ENCODE measurements at places on chromosomes 1 and 21.
A peak's percentile ranks its signal among the peaks of the same experiment; 100 is the strongest.

GRCh38 chr1:184820218-184820750 is 65.6 kb upstream of the EDEM3 start:
- DNase-seq: no peak

DNA sequence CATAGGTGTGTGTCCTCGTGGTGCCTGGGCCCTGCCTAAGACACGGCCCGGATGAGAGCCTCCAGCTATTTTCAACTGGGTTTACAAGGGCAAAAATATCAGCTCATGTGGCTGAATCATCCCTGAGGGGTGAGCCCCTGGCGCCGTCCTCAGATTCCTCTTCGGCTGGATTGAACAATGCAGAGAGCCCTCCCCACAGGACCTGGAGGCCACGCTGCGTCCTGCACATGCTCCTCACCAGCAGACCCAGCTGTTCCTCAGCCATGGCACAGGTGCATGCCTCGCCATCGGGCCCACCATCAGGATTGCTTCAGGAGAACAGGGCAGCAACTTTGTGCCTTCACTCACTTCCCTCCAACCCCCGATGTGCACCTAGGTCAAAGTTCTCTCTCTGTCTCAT is 35.3 kb downstream of the TFF3 start:
- no peak for DNase-seq

- no peak for DNase-seq
Observed at GRCh38 chr1:223620297-223620897, 45.1 kb downstream of the CAPN8 start.

DNA sequence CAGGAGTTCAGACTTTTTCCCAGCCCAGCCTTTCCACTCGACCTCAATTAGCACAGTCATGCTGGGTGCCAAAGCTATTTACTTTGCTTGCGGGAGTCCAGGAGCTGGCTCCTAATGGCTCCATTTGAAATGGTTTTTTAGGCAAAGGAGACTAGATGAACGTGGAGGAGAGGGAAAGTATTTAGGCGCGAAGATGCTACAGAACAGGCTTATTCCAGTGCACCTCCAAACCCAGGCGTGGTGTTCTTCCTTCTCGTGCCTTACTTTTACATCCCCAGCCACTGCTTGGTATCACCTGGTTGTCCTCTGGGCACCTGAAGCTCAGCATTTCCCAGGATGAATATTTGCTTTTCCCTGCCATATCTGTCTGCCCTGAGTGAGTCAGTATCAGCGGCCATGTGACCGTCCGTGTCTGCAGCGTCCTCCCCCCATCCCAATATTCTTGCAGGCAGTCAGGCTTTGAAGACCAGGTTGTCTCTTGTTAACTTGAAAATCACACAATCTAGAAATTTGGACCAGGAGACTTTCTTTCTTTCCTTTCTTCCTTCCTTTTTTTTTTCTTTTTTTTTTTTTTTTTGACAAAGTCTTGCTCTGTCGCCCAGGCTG is 198.5 kb downstream of the DYRK1A start:
- no peak for DNase-seq

- no peak for DNase-seq
Observed at GRCh38 chr1:171911506-171911905, 70.2 kb downstream of the DNM3 start.

DNA sequence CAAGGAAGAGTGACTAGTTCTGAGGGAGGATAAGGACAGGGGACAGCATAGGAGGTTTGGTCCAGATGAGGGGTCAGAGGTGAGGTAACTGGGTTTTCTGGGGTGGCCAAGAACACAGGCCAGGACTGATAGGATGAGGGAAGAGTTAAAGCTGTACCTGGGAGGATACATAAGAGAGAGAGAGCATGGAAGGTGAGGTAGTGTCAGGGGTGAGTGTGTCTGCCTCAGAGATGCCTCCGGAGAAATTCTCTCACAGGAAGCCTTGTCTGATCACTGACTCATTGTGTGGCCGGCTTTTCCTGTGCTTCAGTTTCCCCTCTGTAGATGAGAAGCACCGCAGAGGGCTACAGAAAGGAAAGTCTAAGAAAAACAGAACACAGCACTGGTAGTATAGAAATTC is 40.2 kb downstream of the FASLG start:
- peak; percentile 81 for DNase-seq
